PC-3 (cell line): ENCODE measurements at places on chromosomes 11 and 22.
A peak's percentile ranks its signal among the peaks of the same experiment; 100 is the strongest.

DNA sequence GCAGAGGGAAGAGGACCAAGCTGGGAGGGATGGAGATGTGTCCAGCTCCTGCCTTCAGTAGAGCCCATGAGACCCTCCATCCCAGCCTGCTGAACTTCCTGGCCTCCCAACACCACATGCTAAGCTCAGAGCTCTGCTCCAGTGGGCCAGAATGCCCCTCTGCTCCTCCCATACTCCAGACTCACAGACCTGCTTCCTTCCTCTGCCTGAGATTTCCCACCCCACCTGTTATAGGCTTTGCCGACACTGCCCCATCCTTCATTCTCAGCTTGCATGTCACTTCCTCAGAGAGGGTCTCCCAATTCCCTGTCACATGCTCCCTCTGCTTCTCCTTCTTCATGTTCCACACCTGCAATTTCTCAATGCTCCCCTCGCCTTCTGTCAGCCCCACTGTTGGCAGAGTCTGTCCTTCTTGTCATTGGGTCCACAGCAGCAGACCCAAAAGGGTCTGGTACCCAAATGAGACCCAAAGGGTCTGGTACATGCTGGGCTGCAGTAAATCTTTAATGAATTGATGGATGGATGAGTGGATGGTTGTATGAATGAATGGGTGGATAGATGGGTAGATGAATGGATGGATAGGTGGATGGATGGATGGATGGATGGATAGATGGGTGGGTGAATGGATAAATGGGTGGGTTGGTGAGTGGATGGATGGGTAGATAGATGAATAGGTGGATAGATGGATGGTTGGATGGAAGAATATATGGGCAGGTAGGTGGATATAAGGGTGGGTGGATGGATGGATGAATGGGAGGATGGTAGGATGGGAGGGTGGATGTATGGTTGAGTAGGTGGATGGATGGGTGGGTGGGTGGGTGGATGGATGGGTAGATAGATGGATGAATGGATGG lies 105.3 kb upstream of the FGF3 start:
- no peak for DNase-seq

GRCh38 chr11:111112614-111113013 lies 132.9 kb upstream of the POU2AF2 start:
- DNase-seq: no peak

DNA sequence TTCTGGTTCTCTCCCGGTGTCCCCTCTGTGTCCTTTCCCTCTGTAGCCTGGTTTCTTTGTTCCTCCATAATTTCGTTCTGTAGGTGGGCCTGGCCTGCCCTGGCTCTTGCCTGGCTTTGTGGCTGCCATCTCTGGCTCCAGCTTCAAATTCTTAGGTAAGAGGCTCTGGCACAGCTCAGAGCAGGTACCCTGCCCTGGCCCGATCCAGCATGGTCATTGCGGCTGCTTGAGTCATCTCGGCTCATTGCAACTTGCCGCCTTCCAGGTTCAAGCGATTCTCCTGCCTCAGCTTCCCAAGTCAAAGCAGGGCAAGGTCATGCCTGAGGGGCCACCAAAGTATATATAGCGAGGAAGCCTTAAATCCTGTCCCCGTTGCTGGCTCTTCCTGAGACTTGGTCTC lies 76.0 kb downstream of the OSBP2 start:
- no peak for DNase-seq

DNA sequence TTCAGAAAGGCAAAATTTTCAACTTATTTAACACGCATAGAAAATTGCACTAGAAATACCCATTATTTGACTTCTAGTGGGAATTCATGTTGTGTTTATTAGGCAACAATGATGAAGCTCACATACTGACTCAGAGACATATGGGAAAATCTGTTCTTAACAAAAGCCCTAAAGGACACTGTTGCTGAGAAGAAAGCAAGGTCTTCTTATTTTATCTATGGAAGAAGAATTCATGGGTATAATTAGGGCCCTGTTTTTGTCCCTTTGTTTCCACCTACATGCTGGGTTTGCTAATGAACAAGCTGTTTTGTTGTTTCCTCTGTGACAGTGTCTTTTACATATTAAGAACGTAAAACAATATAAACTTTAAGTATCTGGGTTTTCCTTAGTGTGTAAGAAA lies 606.7 kb upstream of the ARHGAP42 start:
- DNase-seq: no peak

- DNase-seq: no peak
Observed at GRCh38 chr11:118628432-118628831, 21.0 kb downstream of the PHLDB1 start.

- DNase-seq: no peak
Observed at GRCh38 chr11:96390488-96390792, 627 bp downstream of the JRKL start.

DNA sequence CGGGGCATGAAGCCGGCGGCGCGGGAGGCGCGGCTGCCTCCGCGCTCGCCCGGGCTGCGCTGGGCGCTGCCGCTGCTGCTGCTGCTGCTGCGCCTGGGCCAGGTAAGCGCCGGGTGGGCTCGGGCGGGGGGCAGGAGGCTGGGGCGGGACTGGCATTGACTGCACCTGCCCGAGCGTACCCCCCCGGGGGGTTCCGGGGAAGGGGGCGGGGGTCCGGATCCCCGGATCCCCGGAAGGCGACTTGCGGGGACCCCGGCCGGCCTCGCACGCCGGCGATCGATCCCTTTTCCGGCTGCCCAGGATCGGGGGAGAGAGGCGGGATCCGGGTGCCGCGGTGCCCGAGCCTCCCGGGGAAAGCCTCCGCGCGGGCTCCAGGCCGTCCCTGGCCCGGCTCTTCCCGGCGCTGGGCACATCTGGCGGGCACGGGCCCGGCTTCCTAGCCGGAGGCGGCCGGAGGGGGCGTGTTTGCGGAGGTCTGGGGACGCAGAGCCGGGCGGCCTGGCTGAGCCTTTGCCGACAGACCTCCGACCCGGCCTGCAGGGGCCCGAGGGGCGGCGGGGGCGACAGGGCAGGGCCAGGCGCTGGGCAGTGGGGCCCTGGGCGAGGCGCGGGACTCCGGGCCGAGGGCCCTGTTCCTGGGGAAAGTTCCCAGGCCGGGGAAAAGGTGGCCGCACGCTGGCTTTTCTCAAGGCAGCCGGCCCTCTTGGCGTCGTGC lies 705 bp downstream of the PTPRJ start:
- DNase-seq: peak; percentile 39
